T-helper 17 cell (primary cell): ENCODE measurements at places on chromosomes 1 and 21.

DNA sequence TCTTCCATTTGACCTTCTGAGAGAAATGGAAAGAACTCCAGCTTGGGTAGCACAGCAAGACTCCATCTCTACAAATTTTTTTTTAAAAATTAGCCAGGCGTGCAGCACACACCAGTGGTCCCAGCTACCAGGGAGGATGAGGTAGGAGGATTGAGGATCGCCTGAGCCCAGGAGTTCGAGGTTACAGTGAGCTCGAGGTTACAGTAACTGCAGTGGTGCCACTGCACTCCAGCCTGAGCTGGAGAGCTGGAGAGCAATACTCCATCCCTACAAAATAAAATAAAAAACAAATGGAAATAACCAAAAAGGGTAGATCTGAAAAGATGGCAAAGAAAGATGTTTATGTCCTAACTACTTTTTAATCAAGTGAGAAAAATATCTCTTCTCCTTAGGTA, 14.5 kb downstream of the POGZ start:
- no peak for DNase-seq

DNA sequence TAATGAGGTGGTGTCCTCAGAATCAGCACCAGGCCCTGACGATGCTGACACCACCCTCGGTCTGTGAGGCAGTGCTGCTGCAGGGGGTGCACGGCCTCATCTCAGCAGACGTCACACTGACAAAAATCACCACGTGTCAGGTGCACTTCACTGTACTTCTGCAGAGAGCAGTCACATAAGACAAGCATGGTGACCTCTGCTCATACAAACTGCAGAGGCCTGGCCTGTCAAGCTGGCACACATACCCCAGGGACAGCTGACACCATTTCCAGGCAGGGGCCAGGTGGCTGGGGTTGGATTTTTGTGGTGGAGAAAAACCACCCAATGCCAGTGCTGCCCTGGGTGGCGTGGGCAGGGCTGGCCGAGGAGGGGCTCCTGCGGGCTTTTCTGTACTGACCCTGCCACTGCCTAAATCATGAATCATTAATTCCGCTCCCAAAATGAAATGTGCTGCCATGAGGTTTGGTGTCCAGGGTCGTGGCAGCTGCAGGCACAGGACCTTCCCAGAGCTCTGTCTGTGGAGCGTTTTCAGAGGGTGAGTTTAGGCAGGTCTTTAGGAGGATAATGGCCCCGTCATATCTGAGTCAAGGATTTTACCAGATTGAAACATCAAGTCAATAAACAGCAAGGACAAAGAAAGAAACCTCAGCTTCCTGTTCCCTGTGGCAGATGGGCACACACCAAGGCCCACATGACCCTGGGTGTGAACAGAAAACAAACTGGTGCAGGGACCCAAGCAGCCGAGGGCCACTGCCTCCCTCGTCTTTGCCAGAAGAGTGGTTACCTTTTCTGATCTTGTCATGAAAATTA, 33.4 kb upstream of the GPR153 start:
- DNase-seq = no peak

- DNase-seq = no peak
These were observed 122.3 kb downstream of the MACF1 start for GRCh38 chr1:39326836-39327235.

DNA sequence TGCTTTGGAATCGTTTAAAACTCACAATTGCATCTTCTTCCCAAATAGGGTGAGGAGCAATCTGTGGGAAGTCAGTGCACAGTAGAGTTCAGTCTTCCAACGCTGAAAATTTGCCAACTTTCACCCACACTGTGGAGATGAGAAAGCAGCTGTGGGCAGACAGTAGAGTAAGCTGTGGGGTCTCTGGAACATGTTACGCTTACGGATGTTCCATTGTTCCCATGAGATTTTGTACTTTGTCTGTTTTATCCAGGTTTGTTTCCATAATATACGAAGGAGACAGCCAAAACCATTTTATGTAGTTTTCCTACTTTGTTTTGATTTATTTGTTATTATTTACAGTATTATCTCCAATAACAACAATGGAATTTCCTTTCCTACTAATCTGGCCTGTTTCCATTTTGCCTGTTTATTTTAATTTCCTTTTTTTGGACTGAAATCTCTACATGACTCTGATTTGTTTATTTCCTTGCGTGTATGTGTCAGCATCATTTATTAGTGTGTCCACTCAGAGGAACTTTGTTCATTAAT, 65.1 kb upstream of the RGL1 start:
- DNase-seq = no peak

DNA sequence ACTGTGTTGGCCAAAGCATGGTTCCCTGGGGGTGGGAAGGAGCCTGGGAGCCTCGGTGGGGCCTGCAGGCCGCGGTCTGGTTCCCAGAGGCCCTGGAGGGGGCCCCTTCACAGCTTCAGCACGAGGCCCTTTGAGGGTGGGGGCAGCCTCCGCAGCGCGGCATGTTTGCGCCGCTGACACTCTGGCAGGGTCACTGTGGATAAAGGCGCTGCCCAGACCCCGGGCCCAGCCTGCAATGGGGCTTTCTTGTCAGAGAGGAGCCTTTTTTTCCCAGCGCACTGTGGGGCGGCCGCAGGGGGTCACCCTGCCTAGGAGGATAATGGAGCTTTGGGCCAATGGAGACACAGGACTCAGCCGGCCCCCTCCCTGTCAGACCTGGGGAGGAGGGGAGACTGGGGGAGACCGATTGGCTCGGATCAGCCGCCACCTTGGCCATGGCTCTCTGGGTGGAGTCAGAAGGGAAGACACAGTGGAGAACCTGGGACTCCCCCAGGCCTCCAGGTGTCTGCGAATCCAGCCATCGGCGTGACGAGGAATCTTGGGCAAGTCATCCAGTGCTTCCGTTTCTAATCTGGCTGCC, 26.0 kb downstream of the EPHB2 start:
- no peak for DNase-seq

GRCh38 chr1:9321480-9321849, 28.8 kb downstream of the SPSB1 start:
- DNase-seq = no peak

- no peak for DNase-seq
These were observed 32.2 kb upstream of the RNF11 start for GRCh38 chr1:51203874-51204245.

- no peak for DNase-seq
These were observed 434.6 kb upstream of the ADGRL2 start for GRCh38 chr1:81366173-81366572.

DNA sequence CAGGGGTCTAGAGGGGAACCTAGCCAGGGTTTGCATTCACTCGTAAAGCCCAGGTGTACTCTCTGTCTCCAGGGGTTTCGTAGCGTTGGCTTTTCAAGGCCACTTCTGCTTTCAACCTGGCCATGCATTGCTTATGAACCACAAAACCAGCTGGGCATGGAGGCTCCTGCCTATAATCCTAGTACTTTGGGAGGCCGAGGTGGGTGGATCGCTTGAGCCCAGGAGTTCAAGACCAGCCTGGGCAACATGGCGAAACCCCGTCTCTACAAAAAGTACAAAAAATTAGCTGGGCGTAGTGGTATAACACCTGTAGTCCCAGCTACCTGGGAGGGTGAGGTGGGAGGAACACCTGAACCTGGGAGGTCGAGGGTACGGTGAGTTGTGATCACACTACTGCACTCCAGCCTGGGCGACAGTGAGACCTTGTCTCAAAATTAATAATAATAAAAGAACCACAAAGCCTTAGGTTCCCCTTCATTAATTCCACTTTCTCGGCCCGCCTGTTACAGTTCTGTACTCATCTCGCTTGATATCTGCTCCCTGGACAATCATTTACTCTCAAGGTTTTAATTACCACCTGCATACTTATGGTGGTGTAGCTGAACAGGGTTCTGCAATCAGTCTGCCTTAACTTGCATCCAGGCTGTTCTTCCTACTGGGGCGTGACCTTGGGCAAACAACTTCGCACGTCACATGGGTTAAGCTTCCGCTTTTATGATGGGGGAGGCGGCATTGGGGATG, 6.1 kb downstream of the SLC16A4 start:
- DNase-seq = no peak

GRCh38 chr1:173295995-173296394, 88.9 kb upstream of the TNFSF4 start:
- DNase-seq = no peak

GRCh38 chr1:226381226-226381998, 26.5 kb downstream of the PARP1 start:
- no peak for DNase-seq

GRCh38 chr1:105343317-105343716, 1593.6 kb downstream of the AMY1C start:
- no peak for DNase-seq

DNA sequence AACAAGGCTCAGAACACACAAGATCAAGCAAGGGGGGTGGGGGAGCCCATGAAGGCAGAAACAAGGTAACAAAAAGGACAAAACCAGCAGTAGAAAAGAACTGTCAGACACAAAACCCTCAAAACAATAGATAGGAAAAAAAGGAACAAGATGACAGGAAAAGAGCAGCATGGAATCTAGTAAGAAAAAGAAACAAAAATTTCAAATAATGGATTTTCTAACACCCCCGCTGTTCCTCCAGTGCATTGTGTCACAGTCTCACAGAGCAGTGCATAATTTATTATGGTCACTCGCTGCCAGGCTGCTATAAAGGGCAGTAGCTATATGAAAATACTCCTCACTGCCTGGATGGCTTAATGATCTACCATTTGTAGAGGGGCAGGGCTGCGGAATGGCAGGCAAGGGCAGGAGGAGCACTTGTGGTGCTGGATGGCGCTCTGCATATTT, 567.9 kb downstream of the DPYD start:
- no peak for DNase-seq

- DNase-seq = no peak
These were observed 63.7 kb upstream of the EPS8L3 start for GRCh38 chr1:109827466-109827865.

DNA sequence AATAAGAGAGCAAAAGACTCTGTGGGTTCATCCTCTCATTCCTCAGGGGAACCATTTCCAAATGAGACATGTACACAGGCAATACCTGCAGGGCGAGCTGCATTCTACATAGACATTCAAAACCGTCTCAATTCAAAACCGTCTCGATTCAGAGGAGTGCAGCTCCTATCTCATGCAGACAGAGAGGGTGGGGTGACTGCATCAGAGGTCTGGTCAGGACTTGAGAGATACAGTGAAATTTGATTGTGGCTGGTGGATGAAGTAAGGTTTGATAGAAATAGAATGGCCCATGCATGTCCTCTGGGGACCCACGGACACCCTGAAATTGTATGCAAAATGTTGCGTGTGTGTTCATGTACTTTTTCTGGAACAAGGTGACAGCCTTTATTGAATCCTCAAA, 27.3 kb downstream of the TEX35 start:
- no peak for DNase-seq

GRCh38 chr21:44552681-44553080, 1.4 kb upstream of the KRTAP10-2 start:
- DNase-seq = no peak

GRCh38 chr1:63864224-63864641, 90.4 kb downstream of the ROR1 start:
- DNase-seq = no peak
